ENCODE measurements at places on chromosomes 13 and 19.

- DNase-seq: no peak
Observed at GRCh38 chr13:80469853-80470381, 129.0 kb upstream of the SPRY2 start.

DNA sequence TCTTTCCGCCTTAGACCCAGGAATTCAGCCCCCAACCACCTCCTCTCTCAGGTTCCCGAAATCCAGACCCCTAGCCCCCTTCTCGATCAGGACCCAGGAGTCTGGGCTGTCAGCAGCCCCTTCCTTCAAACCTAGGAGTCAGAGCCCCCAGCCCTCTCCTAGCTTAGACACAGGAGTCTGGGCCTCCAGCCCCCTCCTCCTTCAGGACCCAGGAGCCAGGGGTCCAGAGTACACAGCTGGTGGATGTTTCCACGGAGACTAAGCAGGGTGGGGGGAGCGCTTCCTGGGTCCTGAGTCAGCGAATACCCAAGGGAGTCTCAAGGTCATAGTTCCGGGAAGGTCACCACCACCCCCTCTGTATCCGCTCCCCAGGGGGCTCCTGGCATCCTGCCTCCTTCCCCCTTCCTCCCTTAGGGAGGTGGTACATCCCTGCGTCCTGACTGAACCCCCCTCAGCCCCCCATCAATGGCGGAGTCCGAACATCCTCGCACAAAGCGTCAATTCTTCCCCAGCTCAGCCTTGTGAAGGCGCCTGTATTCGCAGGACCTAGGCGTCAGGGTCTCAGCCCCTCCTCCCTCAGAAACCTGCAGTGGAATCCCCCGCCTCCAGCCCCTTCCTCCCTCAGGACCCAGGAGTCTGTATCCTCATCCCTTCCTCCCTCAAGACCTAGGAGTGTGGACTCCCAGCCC lies 4.6 kb downstream of the CADM4 start:
- DNase-seq: no peak

DNA sequence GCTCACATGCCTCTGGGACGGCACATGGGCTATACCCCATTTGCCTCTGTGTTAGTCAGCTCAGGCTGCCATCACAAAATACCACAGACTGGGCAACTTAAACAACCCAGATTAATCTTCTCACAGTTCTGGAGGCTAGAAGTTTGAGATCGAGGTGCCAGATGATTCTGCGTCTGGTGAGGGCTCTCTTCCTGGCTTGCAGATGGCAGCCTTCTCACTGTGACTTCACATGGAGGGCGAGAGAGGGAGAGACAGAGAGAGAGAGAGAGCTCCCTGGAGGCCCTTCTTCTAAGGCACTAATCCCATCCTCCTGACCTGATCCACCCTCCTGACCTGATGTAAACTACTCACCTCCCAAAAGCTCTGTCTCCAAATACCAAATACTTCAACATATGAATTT lies 55.0 kb downstream of the GPR12 start:
- DNase-seq: no peak

DNA sequence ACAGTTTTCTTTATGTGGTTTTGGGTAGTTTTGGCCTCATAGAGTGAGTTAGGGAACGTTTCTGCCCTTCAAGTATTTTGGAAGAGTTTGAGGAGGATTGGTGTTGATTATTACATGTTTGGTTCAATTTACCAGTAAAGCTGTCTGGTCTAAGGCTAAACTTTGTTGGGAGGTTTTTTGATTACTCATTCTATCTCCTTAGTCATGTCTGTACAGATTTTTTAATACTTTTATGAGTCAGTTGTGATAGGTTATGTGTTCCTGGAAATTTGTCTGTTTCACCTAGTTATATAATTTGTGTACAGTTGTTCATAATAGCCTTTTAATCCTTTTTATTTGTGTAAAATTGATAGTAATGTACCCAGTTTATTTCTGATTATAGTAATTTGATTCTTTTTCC lies 20.4 kb downstream of the RNF17 start:
- no peak for DNase-seq

GRCh38 chr19:3683405-3684053 lies 16.7 kb downstream of the PIP5K1C start:
- DNase-seq: no peak

- DNase-seq: no peak
Observed at GRCh38 chr19:2334986-2335846, 6.7 kb downstream of the SPPL2B start.

GRCh38 chr13:111661052-111661451 lies 340.6 kb downstream of the TEX29 start:
- no peak for DNase-seq

GRCh38 chr13:43072394-43072793 lies 49.0 kb downstream of the DNAJC15 start:
- DNase-seq: no peak

DNA sequence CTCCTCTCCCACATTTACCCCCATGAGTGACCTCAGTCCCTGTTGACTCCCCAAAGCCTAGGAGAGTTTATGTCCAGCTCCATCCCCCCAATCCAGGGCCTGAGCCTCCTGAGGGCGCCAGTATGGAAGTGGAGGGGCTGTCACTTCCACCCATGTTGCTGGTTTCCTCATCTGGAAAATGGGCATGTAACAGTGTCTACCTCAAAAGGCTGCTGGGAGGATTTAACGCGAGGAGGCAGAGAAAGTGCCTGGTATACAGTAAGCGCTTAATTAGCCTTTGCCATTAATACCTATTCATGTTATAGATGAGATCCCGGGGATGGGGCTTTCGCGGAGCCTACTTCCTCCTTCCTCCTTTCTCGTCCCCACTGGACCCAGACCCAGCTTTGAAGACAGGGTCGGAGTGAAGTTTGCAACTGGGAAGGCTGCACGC lies 476 bp downstream of the TYK2 start:
- DNase-seq: no peak

GRCh38 chr13:42878721-42879120 lies 97.3 kb downstream of the FAM216B start:
- DNase-seq: no peak

- no peak for DNase-seq
Observed at GRCh38 chr13:43787518-43787891, 733 bp upstream of the ENOX1 start.

- no peak for DNase-seq
Observed at GRCh38 chr13:111575276-111575675, 254.8 kb downstream of the TEX29 start.

Data from stimulated activated CD4-positive, alpha-beta T cell treated with anti-CD3 and anti-CD28 coated beads, TNF-alpha, amount 100 ng/mL, for 24 hours (primary cell).